Vagina (tissue), 2 donors: ENCODE measurements at places on chromosomes 3 and 15. TPM values are rescaled to one million over a fixed set of nuclear protein-coding genes. Genes with fewer than 3 reads are reported as not detected.

Gene FMN1
- 20.1 TPM for total RNA-seq

Gene CP
- total RNA-seq: 26.3 TPM

Gene DLEC1
- 0.25 TPM for total RNA-seq

Gene TIMP4
- total RNA-seq: 35.1 TPM

Gene KLHL6
- 1.7 TPM for total RNA-seq

Gene PXYLP1
- 16.7 TPM for total RNA-seq

Gene C3orf85
- not detected for total RNA-seq

Gene SNX4
- total RNA-seq: 27.5 TPM

Gene P2RY14
- total RNA-seq: 0.49 TPM

Gene FBXL22
- 10.1 TPM for total RNA-seq

Gene SLCO3A1
- total RNA-seq: 65.8 TPM

Gene TNFAIP8L3
- 21.9 TPM for total RNA-seq

Gene STRA6
- total RNA-seq: 0.98 TPM

Gene FOXB1
- total RNA-seq: not detected

Gene U2SURP
- 72.2 TPM for total RNA-seq

Gene SPG11
- total RNA-seq: 98.2 TPM

Gene CNOT10
- total RNA-seq: 28.7 TPM

Gene IQCF5
- total RNA-seq: not detected

Gene IL20RB
- total RNA-seq: 67.3 TPM

Gene RFTN1
- total RNA-seq: 47.4 TPM

Gene XYLB
- 3.4 TPM for total RNA-seq

Gene ARPP19
- total RNA-seq: 62.9 TPM

Gene GPR62
- total RNA-seq: not detected

Gene HSPBAP1
- total RNA-seq: 9.8 TPM

Gene ADAMTS9
- 118 TPM for total RNA-seq

Gene ASB14
- not detected for total RNA-seq

Gene DCLK3
- total RNA-seq: not detected

Gene XCR1
- total RNA-seq: not detected

Gene KLHL40
- not detected for total RNA-seq

Gene SH2D7
- total RNA-seq: not detected

Gene ANKDD1A
- total RNA-seq: 17.7 TPM

Gene GOLGA8Q
- 2.7 TPM for total RNA-seq

Gene GRAMD2A
- total RNA-seq: 7.4 TPM

Gene MYL3
- not detected for total RNA-seq

Gene CASR
- not detected for total RNA-seq

Gene FAM43A
- total RNA-seq: 20.4 TPM

Gene LMAN1L
- not detected for total RNA-seq
